T-helper 17 cell (primary cell): ENCODE measurements at places on chromosomes 3 and 15.
A peak's percentile ranks its signal among the peaks of the same experiment; 100 is the strongest.

DNA sequence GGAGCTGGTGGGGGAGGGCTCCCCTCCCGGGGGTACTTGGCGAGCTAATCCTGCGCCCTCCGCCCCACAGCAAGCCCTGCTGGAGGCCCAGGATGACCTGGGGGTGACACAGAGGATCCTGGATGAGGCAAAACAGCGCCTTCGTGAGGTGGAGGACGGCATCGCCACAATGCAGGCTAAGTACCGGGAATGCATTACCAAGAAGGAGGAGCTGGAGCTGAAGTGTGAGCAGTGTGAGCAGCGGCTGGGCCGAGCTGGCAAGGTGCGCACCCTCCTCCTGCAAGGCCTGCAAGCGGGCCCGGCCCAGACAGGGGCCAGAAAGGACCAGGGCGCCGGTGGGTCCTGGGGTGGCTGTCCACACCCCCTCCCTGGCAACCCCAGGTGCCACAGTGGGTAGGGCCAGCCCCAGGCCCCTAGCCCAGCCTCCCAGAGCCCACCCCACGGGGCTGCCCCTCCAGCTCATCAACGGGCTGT is 56.5 kb downstream of the SEMA3G start:
- H3K36me3 ChIP-seq = peaks cover 14% of the 10 kb centered on the region
- peaks cover 6% of the 10 kb centered on the region for H3K4me1 ChIP-seq
- no peak overlapping the region for H3K4me3 ChIP-seq
- DNase-seq = no peak

GRCh38 chr3:142263112-142263511 is 37.7 kb upstream of the GK5 start:
- no peak for DNase-seq
- no peaks in the 10 kb centered on the region for H3K36me3 ChIP-seq
- H3K4me3 ChIP-seq = no peak overlapping the region
- H3K4me1 ChIP-seq = peaks cover 4% of the 10 kb centered on the region

DNA sequence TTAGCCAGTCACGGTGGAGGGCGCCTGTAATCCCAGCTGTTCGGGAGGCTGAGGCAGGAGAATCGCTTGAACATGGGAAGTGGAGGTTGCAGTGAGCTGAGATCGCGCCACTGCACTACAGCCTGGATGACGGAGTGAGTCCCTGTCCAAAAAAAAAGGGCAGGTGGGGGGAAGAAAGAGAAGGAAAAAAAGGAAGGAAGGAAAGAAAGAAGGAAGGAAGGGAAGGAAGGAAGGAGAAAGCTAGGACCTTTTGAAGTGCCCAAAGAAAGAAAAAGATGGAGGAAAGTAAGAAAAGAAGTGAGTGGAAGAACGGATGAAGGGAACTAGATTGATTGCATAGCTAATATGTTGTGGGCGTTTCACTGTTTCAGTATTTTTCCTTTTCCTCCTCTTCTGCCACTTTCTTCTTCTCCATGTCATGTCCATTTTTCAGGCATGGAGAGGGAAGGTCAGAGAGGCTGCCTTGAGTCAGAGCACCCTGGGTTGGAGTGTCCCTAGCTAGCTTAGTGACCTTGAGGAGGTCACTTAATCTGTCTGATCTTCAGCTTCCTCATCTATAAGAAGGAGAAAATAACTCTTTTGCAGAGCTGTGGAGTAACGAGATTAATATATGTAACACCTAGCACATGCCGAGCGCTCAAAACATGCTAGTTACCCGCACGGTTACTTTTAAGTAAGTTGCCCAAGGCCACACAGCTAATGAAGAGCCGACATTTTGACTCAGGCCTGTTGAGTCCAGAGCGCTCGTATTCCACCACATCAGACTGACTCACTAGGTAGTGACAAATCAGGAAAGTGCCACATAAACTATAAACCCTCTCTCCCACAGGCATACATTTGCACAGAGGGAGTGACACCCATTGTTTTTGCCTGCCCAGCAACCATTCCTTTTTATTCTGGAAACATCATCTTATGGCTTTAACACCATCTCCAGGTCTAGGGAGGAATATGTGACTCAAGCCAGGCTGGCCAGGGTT is 42.2 kb downstream of the BHLHE40 start:
- H3K27ac ChIP-seq = peak overlapping the region; percentile 98
- no peak overlapping the region for H3K4me3 ChIP-seq
- no peaks in the 10 kb centered on the region for H3K27me3 ChIP-seq
- peaks cover 51% of the 10 kb centered on the region for H3K4me1 ChIP-seq
- H3K36me3 ChIP-seq = no peaks in the 10 kb centered on the region
- no peak for DNase-seq

- no peak overlapping the region for H3K27ac ChIP-seq
- H3K4me1 ChIP-seq = peaks cover 3% of the 10 kb centered on the region
- H3K4me3 ChIP-seq = no peak overlapping the region
Observed at GRCh38 chr15:83115831-83116565, 8.6 kb downstream of the TM6SF1 start.

DNA sequence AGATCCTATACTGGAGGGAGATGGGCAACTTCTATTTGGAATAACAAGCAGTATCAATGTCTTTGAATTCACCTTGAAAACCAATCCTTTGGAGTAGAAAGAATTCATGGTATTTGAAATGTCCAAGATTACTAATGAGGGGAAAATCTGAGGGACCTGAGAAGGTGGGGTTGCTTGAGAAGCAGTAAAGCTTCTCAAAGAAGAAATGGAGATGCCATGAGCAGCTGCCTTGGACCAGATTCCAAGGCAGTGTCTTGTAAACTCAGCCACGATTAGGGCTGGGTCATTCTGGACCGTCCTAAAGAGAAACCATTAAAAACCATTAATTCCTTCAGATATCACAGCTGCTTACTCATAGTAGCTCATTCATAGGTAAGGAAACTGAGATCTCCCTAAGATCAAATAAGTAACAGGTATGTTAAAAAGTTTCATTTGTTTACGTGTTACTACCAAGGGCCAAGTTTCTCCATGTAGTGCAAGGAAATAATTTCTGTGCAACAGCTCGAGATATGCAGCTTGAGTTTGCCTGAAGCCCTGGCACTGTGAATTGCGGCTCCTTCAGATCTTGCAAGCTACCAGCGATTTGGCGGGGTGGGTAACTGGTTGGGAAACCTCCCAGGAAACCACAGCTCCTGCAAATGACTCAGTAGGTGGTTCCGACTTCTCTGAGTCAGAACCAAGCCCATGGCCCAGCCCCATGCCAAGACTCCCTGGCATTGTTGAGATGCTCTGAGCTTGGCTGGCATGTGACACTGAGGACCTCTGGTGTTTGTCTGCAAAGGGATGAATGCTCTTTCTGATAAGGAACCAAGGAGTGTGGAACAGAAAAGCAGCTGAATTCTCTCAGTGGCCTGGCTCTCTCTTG is 296.8 kb downstream of the RORA start:
- peak overlapping the region; percentile 32 for H3K27ac ChIP-seq
- peak overlapping the region; percentile 31 for H3K4me3 ChIP-seq
- peaks cover 7% of the 10 kb centered on the region for H3K27me3 ChIP-seq
- no peaks in the 10 kb centered on the region for H3K36me3 ChIP-seq
- DNase-seq = peak; percentile 51

- DNase-seq = no peak
- no peak overlapping the region for H3K27ac ChIP-seq
- no peaks in the 10 kb centered on the region for H3K27me3 ChIP-seq
Observed at GRCh38 chr3:68206524-68207117, 552.2 kb upstream of the SUCLG2 start.

DNA sequence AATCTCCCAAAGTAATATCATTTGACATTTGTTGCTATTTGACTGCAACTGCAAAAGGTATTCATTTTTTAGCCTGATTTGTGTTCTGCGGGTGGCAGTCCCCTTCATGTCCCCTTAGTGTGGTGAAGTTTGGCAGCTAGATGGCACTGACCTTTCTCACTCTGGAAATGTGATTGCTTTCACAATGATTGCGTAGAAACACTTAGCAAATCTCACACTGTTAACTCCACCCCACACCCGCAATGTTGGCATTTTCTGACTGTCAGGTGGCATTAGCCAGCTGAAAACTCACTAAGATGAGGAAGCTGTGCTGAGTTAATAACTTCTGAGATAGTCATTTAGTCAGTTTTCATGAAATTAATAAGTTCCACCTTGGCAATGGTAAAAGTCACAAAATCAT is 76.9 kb downstream of the TRIM69 start:
- no peak overlapping the region for H3K27ac ChIP-seq
- no peak overlapping the region for H3K4me3 ChIP-seq
- DNase-seq = no peak
- H3K4me1 ChIP-seq = peaks cover 2% of the 10 kb centered on the region

DNA sequence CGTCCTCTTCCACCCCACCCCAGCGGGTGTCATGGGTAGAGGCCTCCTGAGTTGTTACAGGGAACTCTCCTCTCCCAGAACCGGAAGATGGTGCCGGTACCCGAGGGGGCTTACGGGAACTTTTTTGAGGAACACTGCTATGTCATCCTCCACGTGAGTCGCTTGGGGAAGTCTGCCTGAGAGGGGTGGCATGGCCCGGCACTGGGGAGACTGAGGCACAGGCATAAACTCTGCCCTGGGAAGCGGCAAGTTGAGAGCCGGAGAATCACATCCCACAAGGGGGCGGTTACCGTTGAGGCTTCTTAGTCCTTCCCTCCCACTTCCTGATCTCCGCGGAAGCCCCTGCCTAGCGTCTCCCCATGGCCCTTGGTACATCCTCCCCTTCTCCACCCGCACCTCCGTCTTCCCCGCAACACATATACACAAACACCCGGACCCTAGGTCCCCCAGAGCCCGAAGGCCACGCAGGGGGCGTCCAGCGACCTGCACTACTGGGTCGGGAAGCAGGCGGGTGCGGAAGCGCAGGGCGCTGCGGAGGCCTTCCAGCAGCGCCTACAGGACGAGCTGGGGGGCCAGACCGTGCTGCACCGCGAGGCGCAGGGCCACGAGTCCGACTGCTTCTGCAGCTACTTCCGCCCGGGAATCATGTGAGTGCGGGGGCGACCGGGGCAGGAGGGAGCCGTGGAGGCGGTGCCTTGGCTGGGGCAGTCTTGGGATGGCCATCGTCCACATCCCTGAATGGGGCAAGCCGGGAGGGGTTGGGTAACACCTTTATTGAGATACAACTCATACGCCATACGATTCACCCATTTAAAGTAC is 3.4 kb downstream of the VILL start:
- H3K27ac ChIP-seq = peak overlapping the region; percentile 96
- peaks cover 2% of the 10 kb centered on the region for H3K36me3 ChIP-seq
- no peaks in the 10 kb centered on the region for H3K27me3 ChIP-seq

DNA sequence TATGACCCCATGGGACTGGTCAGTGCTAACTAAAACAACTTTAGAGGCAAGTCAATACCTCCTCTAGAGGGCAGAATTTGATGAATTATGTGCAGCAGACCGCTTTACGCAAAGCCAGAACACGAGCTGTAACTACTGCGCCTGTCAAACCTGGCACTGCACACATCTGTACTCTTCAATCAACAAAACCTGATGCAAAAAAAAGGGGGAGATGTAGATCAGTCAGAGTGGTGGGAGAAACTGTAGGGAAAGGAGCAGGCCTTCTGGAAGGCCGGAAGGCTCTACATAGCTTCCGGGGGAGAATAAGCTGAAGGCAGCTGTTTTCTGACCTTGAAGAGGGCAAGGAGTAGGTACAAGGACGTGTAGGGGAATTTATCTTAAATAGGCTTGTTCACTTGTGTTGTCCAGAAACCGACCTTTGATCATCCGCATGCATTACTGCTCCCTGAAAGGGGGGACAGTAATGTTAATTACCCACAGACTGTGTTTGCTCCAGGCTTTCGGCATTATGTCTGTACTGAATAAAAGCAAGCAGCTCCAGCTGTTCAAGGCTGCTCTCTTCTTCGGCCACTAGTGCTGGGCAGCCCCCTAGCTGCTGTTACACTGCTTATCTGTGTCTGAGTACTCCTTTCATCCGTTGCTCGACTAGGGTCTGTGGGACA is 41.0 kb downstream of the GPR160 start:
- H3K27ac ChIP-seq = no peak overlapping the region
- no peaks in the 10 kb centered on the region for H3K4me1 ChIP-seq
- no peak for DNase-seq
- peaks cover 2% of the 10 kb centered on the region for H3K36me3 ChIP-seq

GRCh38 chr3:50483374-50483773 is 20.1 kb downstream of the CACNA2D2 start:
- DNase-seq = no peak
- no peak overlapping the region for H3K27ac ChIP-seq
- H3K36me3 ChIP-seq = no peaks in the 10 kb centered on the region
- H3K4me1 ChIP-seq = peaks cover 8% of the 10 kb centered on the region
- no peak overlapping the region for H3K4me3 ChIP-seq

DNA sequence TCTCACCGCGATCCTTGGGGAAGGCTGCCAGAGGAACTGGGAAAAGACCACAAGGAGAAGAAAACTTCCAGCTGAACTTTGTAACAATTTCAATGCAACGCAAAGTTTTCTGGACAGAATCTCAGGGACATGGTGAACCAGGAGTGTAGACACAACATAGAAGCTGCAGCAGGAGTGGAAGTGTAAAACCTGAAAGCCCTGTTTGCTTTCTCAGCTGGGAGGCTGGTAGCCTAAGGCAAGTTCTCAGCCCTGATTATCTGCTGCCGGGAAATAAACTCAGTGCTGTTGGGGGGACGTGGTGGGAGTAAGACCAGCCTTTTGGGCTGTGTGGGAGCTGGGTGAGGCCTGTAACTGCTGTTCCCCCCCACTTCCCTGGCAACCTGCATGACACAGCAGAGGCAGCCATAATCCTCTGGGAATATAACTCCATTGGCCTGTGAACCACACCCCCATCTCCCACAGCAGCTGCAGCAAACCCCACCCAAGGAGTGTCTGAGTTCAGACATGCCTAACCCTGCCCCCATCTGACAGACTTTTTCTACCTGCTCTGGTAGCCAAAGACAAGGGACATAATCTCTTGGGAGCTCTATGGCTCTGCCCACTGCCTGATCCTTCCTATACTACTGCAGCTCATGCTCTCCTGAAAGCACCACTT is 106.7 kb downstream of the ZNF621 start:
- no peaks in the 10 kb centered on the region for H3K4me1 ChIP-seq
- H3K36me3 ChIP-seq = peaks cover 2% of the 10 kb centered on the region
- peaks cover 9% of the 10 kb centered on the region for H3K27me3 ChIP-seq
- DNase-seq = no peak
- no peak overlapping the region for H3K4me3 ChIP-seq

- H3K27me3 ChIP-seq = no peaks in the 10 kb centered on the region
- peak; percentile 57 for DNase-seq
- H3K27ac ChIP-seq = peak overlapping the region; percentile 99
Observed at GRCh38 chr3:125051715-125052581, 3.8 kb downstream of the HEG1 start.

- peak overlapping the region; percentile 99 for H3K27ac ChIP-seq
- peaks cover 55% of the 10 kb centered on the region for H3K4me1 ChIP-seq
- no peak overlapping the region for H3K4me3 ChIP-seq
- DNase-seq = no peak
- no peaks in the 10 kb centered on the region for H3K27me3 ChIP-seq
- peaks cover 6% of the 10 kb centered on the region for H3K36me3 ChIP-seq
Observed at GRCh38 chr3:63964681-63965485, 52.7 kb upstream of the SCAANT1 start.

GRCh38 chr3:136620436-136620835 is 131.7 kb downstream of the STAG1 start:
- DNase-seq = no peak
- H3K4me3 ChIP-seq = no peak overlapping the region
- H3K27me3 ChIP-seq = no peaks in the 10 kb centered on the region
- H3K36me3 ChIP-seq = peaks cover 6% of the 10 kb centered on the region
- H3K27ac ChIP-seq = no peak overlapping the region
